Eye (tissue), 1 donor: ENCODE measurements at places on chromosomes 12 and 14.

- DNase-seq, result no peak
Observed at GRCh38 chr12:92338671-92339070, 193.0 kb upstream of the BTG1 start.

DNA sequence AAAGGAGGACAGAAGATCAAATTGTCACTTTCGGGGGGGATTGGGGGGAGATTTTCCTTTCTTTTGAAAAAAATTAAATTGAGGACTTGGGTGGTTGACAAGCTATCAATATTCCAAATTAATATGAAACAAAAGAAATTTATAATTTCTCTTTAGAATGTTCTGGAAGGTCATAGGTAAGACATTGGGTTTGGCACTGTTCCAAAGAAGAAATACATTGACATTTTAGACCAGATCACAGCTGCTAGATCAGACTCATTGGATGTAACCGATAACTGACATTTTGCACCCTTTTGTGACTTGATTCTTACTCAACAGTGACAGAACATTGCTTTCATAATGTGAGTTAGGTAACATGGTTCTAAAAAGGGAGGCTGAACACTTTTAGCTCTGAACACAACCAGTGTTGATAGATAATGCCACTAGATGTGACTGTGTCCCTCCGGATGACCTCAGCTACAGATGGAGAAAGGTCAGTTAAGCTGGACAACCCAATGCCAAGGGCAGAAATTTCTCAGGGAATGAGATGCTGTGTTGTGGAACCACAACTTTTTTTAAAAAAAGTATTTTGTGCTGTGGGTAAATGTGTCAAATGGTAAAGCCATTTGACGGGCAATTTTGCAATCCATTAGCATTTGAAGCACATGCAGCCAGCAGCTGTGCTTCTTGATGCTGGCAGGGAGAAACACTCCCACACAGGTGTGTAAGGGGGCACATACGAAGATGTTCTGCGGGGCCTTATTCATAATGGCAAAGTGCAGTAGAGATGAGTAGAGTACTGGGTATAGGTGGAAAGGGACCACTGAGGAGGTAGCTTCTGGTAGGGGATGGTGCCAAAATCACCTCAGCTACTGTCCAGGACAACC, 62.9 kb downstream of the RFX4 start:
- no peak for DNase-seq

DNA sequence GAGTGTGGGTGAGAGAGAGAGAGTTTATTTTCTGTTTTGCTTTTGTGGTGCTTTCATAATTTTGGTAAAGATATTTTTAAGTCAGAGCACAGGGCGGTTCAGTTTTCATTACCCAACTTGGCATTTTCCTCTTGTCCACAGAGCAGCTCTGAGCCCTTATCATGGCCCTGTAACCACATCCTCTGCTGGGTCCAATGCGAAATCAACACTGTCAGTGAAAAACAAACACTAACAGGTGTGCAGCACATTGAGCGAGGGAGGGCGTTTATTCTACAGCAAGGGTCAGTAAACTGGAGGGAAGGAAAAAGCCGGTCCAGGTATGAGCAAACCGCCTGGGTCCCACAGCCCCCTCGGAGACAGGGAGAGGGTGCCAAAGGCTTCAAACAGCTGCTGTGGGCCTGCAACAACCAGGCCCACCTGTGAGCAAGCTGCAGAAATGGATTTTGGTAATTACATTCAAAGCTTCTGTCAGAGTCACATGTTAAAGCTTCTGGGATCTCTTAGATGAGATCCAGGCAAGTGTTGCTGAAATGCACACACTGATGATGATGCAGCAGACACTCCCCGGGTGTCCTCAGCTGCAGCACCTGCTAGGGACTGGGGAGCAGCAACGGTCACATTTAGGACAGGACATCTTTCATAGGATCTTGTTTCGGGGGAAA, 132.7 kb upstream of the DYRK2 start:
- no peak for DNase-seq

DNA sequence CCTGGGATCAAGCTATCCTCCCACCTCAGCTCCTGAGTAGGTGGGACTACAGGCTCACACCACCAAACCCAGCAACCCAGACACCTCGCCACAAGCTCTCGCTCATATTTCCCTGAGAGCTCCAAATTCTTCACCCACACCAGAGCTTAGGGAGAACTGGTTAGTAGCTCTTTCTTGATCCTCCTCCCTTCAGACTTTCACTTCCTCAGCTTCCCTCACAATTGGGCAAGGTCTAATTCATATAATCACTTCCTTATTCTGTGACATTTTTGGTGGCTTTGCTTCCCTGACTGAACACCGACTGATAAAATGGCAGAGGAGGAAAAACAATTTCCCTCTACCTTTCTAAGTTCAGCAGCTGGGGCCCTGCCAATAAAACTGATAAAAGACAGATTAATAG, 88.5 kb downstream of the GXYLT1 start:
- no peak for DNase-seq

DNA sequence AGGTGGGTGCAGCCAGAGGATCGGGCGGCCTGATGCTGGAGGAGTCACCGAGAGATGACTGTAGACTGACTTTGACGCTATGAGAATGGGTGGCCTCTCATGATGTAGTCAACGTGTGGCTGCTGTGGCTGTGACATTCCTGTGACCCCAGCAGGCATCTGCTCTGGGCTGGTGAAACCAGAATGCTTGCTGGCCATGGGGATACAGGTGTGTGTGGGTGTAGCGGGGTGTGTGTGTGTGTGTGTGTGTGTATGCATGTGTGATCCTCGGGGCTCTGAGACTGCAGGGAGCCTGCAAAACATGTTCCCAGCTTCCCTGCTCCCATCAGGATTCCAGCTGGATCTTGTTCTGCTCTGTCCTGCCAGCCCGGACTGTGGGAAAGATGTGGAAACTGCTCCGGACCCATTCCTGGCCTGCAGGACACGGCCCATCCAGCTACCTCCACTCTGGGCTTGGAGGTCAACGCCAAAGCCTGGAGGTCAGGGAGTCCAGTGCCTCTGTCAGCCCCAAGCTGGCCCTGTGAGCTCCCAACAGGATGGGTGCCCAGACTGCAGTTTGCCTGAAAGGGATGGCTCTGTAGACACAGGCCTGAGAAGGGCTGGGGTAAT, 18.8 kb upstream of the HHIPL1 start:
- no peak for DNase-seq

DNA sequence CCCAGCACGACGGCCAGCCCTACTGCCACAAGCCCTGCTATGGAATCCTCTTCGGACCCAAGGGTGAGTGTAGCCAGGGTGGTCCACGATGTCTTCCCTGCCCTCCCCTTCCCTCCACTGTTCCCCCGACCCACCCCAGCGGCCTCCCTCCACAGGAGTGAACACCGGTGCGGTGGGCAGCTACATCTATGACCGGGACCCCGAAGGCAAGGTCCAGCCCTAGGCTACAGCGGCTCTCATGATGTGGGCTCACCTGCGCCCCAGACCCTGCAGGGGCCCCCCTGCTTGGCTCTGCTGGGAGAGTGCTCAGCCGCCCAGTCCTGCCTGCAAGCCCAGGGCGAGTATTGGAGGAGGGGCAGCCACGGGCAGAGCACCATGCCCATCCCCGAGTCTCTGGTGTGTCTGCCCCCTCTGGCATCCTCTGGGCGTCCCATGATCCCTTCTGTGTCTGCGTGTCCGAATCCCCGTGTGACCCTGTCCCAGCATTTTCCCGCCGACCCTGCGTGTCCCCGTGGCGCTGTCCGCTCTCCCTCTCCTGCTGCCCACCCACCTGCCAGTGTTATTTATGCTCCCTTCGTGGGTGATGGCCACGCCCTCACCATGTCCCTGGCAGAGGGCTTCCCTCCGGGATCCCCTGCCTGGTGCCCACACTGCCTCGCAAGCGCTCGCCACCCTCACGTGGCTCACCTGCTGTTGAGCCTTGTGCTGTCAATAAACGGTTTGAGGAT, 5.0 kb downstream of the CRIP2 start:
- DNase-seq, result peak; percentile 30

- DNase-seq, result no peak
Observed at GRCh38 chr14:95274279-95274678, 45.4 kb downstream of the CLMN start.
